ENCODE measurements at places on chromosomes 2 and 18.

DNA sequence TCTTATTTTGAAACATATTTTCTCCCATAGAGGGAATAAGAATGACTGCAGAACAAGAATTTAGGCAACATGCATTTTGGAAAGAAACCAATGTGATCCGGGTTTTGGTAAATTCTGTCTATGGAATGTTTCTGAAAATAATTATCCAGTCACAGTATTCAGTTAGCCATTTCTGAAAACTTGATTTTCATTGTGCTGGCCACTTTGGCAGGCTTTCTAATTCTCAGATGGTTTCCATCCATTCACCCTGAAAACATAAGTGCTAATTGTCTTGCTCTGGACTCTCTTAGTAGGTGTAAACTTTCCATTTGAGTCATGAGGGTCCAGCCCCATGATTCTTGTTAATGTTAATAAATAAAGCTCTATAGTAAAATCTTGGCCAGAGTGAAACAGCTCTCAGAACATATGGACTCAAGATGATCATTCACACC lies 176.5 kb downstream of the RBM43 start:
- DNase-seq = no peak

- no peak for DNase-seq
Observed at GRCh38 chr2:109340381-109340780, 211.4 kb downstream of the SH3RF3 start.

DNA sequence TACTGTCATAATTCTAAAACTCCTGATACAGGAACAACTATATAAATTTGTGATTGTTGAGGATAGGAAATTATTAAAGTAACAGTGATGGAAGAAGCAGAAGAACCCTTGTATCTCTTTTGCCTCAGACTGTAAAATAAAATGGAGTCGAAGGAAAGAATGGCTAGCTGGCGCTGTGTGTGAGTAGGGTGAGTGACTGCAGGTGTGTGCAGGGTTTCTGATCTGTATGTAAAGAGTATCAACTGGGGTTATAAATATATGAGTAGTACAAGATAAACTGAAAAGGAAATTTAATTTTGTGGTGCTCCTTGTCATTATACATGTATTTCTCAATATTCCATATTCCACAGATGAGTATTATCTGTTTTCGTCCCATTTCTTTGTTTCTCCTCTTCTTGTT lies 15.2 kb downstream of the POLI start:
- DNase-seq = no peak

DNA sequence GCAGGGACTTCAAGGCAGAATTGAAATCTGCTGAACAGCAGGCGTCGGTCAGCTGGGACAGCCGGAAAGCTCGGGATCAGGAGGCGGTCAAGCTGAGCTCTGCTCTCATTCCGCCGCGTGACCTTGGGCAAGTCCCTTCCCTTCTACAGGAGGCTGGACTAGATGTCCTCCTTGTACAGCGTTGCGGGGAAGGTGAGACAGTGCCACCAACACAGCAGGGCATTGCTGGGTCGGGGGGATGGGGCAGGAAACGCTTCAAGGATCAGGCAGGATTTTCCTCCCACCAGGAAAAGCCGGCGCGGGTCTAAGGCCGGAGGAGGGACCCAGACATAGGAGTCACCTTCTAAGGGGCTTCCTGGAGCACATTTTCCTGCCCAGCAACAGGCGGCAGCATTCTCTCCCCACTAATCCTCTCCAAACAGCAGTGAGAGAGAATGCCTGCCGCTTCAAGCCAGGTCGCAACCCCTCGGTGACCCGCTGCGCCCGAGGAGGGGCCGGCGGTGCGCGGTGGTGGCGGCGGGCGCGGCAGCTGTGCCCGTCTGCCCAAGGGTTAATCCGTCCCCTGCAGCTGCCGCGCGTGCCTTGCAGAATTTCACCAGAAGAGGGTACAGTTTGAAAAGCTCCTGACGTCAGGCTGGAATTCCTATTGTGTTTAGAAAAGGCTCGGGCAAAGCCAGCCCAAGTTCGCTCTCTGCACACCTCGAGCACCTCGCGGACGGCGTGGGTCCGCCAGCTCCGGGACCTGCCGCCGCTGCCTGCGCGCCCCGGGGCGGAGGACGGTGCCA lies at the start of gene KCNF1:
KCNF1 (plus strand) TSS at position 644 of the 785 bp plus-strand sequence. CDS start 493 bp downstream, outside the sequence.
- DNase-seq = peak; percentile 52

GRCh38 chr2:43787895-43788294 lies 14.1 kb downstream of the DYNC2LI1 start:
- no peak for DNase-seq

DNA sequence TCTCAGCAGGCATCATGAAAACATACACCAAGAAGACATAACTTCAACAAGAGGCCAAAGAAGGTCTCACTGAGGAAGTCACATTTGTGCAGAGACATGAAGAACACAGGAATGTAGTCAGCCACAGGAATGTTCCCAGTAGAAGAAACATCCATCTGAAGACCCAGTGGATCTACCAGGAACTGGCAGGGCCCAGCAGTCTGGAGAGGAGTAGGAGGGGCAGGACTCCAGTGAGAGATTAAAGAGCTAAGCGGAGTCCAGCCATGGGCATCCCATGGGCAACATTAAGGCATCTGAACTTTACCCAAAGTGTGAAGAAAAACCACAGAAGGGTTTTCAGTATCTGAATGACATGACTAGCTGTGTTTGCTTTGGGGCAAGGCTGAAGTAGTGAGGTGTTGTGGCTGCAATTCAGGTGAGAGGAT lies 103.1 kb downstream of the UPP2 start:
- no peak for DNase-seq

DNA sequence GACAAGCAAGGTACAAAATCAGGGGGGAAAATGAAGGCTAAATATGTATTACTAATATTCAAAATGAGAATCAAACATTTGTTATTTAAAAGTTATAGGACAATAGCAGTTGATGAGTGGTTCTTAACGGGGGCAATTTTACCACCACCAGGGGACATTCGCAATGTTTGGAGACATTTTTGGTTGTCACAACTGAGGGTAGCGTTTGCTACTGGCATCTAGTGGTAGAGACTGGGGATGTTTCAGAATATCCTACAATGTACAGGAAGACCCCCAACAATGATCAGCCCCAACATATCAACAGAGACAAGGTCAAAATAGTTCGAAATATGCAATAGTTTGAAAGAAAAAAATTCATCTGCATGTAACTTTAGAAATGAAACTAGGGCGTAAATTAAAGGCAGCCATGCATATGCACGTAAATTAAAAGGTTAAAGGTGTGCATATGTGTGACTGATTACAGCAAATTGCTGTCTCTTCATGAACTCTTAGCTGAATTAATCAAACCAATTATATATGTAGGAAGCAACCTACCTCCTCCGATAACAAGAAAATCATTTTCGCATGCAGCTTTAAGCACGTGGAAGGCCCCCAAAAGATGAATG lies 61.2 kb upstream of the CUL3 start:
- DNase-seq = peak; percentile 48

DNA sequence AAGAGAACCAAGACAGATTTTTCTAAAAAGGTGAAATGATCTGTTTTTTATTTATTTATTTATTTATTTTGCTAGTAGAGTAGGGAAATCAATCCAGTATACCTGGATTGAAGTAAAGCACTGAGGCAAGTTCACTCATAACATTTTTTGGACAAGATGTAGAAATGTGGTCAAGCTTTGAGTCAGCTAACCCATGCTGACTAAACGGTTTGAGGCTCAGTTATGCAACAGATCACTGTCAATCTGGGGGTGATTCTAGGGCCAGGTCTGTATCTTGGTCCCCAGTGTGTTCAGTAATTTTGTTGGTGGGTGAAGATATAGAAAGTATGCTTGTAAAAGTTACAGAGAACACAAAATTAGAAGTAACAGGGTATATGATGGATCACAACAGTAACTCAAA lies 60.2 kb downstream of the RMDN2 start:
- no peak for DNase-seq

DNA sequence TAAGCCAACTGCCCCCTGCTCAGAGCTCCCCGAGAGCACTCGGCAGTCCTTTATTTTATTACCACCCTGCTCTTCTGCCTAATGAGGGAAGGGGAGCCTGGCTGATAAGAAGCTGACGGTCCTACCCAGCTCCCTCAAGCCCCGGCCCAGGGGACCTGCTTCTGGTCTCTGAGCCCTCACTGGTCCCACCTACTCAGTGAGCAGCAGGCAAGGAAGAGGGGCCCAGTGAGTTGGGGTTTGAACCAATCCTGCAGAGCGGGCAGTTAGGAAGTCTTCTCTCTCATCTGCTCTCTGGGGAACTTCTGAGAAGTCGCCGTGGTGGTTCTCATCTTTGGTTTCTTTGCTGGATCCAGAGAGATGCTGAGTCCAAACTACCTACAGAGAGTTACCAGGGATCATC lies 218.9 kb downstream of the NDUFA10 start:
- no peak for DNase-seq

DNA sequence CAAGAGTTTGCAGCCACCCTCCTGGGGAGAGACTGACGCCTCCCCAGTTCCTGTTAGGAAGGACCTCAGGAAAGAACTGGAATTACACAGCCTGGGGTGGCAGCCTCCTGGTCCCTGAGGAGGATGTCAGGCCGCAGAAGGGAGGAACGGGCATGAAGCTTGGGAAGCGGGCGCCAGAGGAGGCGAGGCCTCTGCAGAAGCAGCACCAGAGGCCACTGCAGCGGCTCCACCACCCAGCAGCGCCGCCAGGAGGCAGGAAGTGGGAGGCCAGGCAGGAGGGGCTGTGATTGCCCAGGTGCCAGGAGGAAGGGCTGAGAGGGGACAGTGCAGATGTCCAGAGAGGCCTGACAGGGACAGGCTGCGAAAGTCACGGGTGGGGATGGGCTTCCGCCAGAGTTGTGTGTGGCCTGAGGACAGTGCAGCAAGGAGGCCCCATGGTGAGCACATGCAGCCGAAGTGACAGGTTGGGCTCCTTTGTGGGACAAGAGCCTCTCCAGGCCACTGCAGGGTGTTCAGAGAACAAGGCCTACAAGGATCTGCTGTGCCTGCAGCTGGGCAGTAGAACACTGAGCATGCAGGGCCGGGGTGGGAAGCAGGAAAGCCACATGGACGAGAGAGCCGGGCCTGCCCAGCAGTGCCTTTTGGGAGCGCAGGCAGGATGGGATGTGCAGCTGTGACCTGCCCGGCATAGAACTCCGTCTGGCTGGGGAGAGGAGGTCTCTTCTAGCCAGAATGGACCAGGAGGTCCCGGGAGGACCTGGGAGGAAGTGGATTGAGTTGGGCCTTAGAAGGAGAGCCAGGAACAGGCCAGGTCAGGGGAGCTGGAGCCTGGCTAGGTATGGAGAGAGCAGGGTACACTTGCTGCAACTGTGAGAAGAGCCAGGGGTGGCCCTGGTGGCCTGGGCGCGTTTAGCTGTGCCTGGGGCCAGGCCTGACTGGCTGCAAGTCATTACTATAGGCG lies 39.1 kb upstream of the ALPP start:
- DNase-seq = no peak

DNA sequence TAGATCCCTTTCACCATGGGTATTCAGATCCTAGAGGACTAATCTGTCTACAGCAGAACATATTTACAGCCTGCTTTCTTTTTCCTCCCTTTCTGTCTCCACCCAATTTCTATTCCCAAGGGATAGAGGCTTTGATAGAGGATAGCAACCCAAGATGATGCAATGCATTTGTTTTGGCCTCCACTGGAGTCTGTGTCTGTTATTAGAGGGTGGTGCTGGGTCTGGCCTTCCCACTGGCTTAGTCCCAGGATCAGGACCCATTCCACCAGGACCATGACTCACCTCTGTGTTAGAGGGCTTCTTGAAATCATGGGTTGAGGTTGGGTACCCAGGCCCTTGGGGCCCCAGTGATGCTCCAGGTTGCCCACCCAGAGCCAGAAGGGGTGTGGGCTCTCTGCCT lies 239.7 kb upstream of the TNP1 start:
- no peak for DNase-seq

DNA sequence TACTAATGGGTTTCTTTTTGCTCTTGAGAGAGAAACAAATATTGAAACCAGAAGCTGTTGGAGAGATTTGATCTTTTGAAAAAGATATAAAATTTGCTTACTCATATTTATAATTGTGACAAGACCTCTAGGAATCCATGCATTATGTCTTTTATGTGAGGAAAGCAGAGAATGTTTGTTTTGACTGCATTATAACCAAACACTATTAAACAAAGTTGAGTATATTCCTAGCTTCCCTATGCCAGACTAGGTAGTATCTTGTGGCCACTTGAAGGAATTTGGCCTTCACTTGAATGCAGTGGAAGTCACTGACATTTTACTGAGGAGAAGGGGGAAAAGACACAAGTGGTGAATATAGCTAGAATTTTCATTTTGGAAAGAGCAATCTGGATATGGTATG lies 521.8 kb upstream of the ZEB2 start:
- DNase-seq = no peak

- no peak for DNase-seq
Observed at GRCh38 chr2:113901943-113902342, 12.1 kb downstream of the ACTR3 start.

GRCh38 chr2:44119878-44120277 lies 48.8 kb upstream of the PPM1B start:
- DNase-seq = no peak

DNA sequence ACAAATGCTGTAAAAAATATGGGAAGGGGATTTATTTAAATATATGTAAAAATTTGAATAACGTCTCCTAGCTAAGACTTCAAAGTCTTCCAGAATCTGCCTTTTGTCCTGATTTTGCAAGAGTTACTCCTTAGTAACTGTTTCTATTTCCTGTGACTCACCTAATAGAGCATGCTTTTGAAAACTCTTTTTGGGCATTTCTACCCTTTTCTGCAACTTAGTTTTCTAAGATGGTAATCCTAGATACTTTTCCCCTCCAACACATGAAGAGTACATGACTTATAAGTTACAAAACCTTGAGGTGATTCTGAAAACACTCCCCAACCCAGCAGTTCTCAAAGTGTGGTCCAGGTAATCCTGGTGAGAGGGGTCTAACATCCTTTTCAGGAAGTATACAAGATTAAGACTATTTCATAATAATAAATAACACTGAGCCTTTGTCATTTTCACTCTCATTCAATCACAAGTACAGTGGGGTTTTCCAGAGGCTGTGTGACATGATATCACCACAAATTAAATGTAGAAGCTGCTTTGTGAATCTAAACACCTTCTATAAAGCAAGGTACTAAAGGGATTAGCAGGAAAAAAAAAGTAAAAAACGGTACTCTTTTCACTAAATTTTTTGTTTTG lies 31.9 kb downstream of the PPP4R3B start:
- no peak for DNase-seq

GRCh38 chr2:239268082-239268481 lies 132.7 kb downstream of the HDAC4 start:
- no peak for DNase-seq

- DNase-seq = no peak
Observed at GRCh38 chr2:235806986-235807750, 313.3 kb downstream of the AGAP1 start.

DNA sequence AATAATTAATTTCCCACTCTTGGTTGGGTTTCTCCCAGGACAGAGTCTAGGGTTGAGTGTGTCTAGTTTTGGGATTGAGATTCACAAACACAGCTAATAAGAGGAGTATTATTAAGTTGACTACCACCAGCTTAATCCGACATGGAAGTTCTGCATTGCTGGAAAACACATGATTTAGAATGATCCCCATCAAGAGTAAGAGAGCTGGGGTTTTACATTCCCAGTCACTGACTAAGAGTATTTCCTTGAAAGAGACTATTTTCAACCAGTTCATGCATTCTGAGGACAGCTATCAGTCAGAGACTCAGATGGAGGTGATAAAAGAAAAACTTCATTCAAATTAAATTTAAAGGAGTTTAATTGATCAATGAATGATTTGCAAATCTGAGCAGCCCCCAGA lies 334.6 kb upstream of the LRATD1 start:
- DNase-seq = no peak

GRCh38 chr18:7158216-7158615 lies 40.6 kb upstream of the LAMA1 start:
- no peak for DNase-seq

- DNase-seq = no peak
Observed at GRCh38 chr2:157787364-157787938, 88.7 kb downstream of the ACVR1 start.

- DNase-seq = no peak
Observed at GRCh38 chr18:28735731-28736130, 558.8 kb upstream of the CDH2 start.
